ENCODE measurements at places on chromosomes 1 and 21.

DNA sequence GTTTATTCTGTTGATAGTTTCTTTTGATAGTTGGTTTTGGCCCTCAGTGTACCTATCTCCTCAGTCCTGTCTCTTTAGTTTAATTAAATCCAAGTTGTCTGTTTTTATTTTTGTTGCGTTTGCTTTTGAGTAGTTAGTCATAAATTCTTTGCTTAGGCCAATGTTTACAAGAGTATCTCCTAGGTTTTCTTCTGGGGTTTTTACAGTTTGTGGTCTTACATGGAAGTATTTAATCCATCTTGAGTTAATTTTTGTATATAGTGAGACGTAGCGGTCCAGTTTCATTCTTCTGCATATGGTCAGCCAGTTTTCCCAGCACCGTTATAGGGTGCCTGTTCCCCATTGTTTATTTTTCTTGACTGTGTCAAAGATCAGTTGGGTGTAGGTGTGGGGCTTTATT is 139.4 kb downstream of the POU2F1 start:
- no peaks in the 10 kb centered on the region for H3K36me3 ChIP-seq
- H3K4me3 ChIP-seq: no peak overlapping the region
- DNase-seq: no peak

GRCh38 chr1:91872000-91872399 is 14.0 kb downstream of the TGFBR3 start:
- H3K4me1 ChIP-seq: no peaks in the 10 kb centered on the region
- no peak for DNase-seq
- no peaks in the 10 kb centered on the region for H3K36me3 ChIP-seq
- H3K27me3 ChIP-seq: no peaks in the 10 kb centered on the region
- H3K4me3 ChIP-seq: no peak overlapping the region
- H3K27ac ChIP-seq: no peak overlapping the region

DNA sequence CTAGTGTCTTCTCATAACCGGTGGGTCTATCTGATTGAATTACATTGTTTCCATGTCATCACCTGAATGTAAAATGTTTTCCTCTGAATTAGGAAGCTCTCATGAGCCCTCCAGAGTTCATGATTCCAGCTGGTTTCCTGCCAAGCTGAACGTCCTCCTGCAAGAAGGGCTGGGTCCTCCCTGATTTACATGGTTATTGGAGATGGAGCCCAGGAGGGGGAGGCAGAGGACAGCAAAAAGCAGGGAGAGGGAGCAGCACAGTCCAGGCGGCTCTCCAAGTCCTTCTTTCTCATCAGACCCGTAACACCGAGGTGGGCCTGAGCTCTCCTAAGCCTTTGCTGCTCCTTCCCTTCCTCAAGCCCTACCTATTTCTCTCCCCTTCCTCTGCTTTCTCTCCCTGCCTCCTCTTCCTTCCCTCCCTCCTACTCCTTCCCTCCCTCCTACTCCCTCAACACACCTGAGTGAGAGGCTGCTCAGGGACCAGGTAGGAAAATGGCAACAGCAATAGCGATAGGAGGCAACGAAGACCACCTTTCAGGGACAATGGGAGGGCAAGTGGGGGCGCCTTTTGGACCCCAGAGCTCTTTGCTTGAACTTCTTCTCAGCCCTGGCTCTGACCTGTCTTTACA is 265.9 kb downstream of the PRDM2 start:
- DNase-seq: no peak
- H3K4me3 ChIP-seq: no peak overlapping the region
- no peaks in the 10 kb centered on the region for H3K4me1 ChIP-seq

GRCh38 chr21:35316933-35317332 is 267.8 kb upstream of the RUNX1 start:
- no peak overlapping the region for H3K27ac ChIP-seq
- DNase-seq: no peak
- no peak overlapping the region for H3K4me3 ChIP-seq
- H3K36me3 ChIP-seq: no peaks in the 10 kb centered on the region
- no peaks in the 10 kb centered on the region for H3K4me1 ChIP-seq

- no peaks in the 10 kb centered on the region for H3K27me3 ChIP-seq
- H3K4me3 ChIP-seq: no peak overlapping the region
- no peak for DNase-seq
- H3K4me1 ChIP-seq: no peaks in the 10 kb centered on the region
- H3K27ac ChIP-seq: no peak overlapping the region
- H3K36me3 ChIP-seq: no peaks in the 10 kb centered on the region
Observed at GRCh38 chr21:35681946-35682345, 378.4 kb downstream of the SETD4 start.

GRCh38 chr1:197917805-197918651 is 856 bp downstream of the LHX9 start:
- no peaks in the 10 kb centered on the region for H3K36me3 ChIP-seq
- H3K4me3 ChIP-seq: peak overlapping the region; percentile 19
- H3K27ac ChIP-seq: no peak overlapping the region
- H3K27me3 ChIP-seq: peaks cover 95% of the 10 kb centered on the region

DNA sequence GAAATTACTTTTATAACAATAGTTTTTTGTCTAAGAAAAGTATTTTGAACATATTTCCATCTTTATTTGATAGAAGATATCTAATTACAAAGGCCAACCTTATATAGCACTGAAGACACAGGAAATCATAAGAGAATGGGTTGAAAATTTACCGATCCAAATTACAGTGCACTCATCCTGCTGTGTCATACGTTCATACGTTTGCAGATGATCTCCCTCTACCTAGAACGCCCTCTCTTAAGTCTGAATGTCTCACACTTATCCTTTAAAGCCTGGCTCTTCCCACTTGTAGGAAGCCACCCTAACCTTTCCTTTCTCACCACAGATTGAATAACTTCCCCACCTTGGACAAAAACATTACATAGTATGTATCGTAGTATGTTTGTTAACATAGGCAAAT is 9.3 kb downstream of the ASH1L start:
- no peak overlapping the region for H3K4me3 ChIP-seq
- peaks cover 2% of the 10 kb centered on the region for H3K4me1 ChIP-seq
- H3K27me3 ChIP-seq: no peaks in the 10 kb centered on the region
- H3K27ac ChIP-seq: no peak overlapping the region
- DNase-seq: no peak
- H3K36me3 ChIP-seq: peaks cover 20% of the 10 kb centered on the region
